Calu3 (cell line): ENCODE measurements at places on chromosomes 6 and 20.

GRCh38 chr6:168128631-168129291, 49.7 kb upstream of the FRMD1 start:
- no peak for DNase-seq

DNA sequence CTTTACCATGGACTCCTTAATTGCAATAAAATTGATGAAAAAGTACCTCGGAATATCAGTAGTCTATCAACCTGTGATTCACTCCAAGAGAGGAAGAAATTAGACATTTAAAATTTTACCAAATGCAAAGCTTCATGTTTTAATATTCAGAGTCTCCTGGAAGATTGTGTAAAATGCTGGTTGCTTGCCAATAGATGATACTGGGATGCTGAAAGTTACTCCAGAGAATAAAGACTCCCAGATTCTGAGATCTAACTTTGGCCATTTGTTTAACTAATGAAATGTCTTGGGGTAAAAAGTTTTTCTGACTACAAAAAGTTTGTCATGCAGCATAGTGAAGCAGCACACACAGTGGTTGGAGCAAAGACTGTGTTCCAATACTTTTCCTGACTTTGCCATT, 176.7 kb upstream of the RSPO3 start:
- no peak for DNase-seq

DNA sequence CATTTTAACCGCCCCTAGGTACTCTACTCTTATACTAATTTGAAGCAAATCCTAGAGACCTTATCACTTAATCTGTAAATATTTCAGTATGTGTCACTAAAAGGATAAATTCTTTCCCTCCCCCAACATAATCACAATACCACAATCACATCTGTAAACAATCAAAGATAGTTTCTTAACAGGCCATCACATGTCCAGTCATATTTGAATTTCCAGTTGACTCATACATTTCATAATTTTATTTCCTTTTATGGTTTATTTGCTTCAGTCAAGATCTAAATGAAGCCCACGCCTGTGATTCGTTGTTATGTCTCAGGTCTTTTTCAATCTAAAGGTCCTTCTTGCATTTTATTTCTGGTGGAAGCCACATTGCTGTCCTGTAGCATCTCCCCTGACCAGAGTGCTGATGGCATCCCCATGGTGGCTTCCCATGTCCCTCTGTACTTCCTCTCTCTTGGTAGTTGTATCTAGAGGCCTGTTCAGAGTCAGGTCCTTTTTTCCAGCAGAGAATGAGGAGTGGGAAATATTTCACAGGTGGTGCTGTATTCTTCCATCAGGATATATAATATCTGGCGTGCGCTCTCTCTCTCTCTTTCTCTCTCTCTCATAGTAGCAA, 128.6 kb upstream of the SLC22A23 start:
- DNase-seq = no peak

GRCh38 chr6:10098756-10099528, 315.9 kb downstream of the TFAP2A start:
- DNase-seq = peak; percentile 32

GRCh38 chr6:107132330-107132954, 17.1 kb upstream of the BEND3 start:
- DNase-seq = peak; percentile 57

DNA sequence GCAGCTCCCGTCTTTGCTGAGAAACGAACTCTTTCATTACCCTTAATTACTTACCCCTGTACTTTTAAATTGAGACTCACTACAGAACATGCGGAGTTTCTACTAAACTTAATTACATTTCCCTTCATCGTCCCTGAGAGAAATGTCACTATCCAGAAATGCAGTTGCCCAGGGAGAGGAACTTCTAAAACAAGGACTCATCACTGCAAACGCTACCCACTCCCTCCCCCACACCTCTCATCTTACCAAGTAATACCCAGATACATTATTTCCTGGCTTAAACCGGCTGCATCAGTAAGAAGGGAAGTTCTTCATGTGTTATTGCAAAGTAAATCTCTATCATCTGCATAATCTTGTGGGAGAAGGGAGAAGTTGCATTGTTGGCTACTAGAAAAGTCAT, 138.3 kb downstream of the IPCEF1 start:
- DNase-seq = no peak
